ENCODE measurements at places on chromosomes 1 and 21.

DNA sequence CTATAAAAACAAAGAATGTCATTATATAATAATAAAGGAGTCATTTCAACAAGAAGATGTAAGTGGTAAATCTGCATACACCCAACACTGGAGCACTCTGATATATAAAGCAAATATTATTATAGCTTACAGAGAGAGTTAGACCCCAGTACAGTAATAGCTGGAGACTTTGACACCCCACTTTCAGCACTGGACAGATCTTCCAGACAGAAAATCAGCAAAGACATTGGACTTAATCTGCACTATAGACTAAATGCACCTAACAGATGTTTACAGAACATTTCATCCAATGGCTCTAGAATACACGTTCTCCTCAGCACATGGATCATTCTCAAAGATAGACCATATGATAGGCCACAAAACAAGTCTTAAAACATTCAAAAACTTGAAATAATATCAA, 20.0 kb upstream of the KCNH1 start:
- DNase-seq: no peak

GRCh38 chr1:5200006-5200405, 545.6 kb downstream of the AJAP1 start:
- no peak for DNase-seq

GRCh38 chr1:75771978-75772377, 14.1 kb upstream of the RABGGTB start:
- DNase-seq: no peak

DNA sequence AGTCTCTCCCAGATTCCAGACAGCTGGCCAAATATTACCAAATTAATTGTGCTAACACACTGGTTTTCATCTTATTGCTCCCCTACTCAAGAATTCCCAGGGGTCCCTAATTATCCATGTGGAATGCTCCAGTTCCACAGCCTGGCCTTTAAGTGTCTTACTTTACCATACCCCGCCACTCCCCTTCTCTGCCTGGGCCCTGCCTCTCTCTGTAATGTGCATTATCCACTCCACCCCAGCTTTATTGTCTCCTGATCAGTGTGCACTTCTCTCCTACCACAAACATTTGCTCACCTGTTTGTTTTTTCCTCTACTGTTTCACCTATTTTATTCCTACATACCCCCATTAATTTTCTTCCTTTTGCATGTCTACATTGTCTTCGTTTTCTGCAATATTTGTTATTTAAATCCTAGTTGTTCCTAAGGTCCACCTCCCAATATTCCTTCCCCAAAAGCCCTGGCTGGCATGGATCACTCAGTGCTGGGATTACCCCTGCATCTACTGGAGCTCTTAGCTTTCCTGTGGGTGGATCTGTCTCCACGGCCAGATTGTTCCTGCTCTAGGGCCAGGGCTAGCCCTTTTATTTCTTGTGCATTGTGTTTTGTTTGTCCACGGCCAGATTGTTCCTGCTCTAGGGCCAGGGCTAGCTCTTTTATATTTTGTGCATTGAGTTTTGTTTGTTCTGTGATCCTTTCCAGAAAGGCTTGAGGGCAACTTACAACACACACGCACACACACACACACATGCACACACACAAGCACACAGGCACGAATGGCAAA, 33.4 kb upstream of the ATP1B1 start:
- DNase-seq: no peak
